ENCODE measurements at places on chromosomes 4 and X. TPM values are rescaled to one million over a fixed set of nuclear protein-coding genes. Genes with fewer than 3 reads are reported as not detected.

The COL4A6 gene
- not detected for total RNA-seq

DNA sequence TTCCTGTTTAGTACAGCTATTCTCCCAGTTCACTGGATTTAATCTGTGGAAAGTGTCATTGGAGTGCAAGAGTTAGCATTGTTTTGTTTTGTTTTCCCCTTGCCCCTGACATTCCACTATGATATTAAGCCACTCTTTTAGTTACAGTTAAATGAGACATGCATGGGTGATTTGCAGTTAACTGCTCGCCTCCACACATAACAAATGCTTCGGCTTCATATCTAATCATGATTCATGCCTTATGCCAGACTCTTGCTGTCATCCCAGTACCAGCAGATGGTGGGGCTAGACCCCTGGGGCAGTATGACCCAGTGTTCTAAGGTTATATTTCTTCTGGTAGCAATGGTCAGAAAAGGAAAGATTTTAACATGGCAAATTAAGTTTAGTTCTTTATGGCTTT lies 80.1 kb downstream of the RAP1GDS1 start:
- no peak for DNase-seq

- no peak for DNase-seq
Measured at GRCh38 chr4:183448436-183448835, 4.0 kb downstream of the CDKN2AIP start.

DNA sequence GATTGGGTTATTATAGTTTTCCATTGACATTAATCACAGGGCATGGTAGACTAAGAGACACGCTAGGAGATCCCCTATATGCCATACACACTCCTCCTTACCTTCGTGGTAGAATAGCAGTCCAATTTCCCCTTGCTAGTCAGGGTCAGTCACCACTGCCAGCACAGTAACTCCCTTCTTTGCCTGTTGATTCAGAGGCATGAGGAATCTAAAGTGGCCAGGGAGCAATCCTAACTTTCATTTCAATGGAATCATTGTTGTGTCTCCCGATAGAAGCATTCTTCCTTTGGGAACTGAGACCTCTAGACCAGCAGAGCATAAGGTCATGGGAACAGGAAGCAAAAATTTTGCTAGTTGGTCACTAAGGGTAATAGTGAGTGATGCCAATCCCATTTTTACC lies 51.1 kb downstream of the COL25A1 start:
- DNase-seq: no peak

DNA sequence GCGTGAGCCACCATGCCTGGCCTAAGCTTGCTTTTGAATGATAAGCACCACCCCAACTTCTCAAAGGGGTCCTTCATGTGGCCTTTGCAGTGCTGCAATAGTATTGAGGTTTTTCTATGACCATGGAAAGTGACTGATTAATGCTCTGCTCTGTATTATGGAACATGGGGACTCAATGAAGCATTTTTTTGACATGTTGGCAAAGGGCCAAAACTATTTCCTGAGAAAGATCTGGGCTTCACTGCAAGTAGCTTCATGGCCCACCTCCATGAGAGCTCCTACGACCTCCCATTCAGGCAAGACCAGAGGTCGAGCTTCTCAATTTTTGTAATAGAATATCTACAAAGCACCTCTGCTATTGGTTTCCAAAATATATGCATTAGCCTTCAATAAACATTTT lies 16.7 kb upstream of the SEPTIN6 start:
- no peak for DNase-seq

- DNase-seq: no peak
Measured at GRCh38 chr4:89957046-89957926, 62.6 kb downstream of the MMRN1 start.

DNA sequence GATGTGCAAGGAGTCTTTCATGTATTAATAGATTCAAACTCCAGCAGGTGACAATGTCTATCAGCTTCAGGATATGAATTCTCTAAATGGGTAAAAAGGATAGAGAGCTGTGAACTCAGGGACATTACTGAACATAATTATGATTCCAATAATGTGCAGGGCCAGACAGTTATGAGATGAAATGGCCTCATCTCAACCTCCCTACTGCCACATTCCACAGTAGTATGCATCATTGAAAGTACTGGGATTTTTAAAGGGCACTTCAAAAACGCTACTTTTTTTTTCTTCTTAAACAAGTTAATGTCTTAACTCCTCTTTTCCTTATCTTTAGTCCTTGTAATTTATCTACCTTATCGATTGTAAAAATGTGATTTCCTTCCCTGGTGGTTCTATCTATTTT lies 202.0 kb downstream of the APBB2 start:
- DNase-seq: no peak

DNA sequence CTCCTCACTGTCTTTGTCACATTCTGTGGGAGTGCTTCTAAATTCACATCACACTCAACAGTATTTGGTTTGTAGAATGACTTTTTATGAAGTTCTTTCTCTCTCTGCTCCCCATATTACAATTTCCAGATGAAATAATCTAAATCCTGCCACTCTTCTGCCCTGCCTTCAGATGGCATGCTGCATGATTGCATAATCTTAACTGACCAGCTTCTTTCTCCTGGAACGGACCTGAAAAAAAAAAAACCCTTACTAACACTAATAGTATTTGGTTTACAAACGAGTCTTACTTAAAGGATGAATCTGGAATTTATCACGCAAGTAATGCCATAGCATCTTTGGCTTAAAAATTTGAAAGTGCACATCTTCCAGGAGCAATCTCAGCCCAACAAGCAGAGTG lies 272.3 kb downstream of the NAF1 start:
- DNase-seq: no peak

GRCh38 chr4:107034091-107034995 lies 1.8 kb downstream of the DKK2 start:
- no peak for DNase-seq

- DNase-seq: no peak
Measured at GRCh38 chrX:23888887-23889501, 18.7 kb downstream of the APOO start.

DNA sequence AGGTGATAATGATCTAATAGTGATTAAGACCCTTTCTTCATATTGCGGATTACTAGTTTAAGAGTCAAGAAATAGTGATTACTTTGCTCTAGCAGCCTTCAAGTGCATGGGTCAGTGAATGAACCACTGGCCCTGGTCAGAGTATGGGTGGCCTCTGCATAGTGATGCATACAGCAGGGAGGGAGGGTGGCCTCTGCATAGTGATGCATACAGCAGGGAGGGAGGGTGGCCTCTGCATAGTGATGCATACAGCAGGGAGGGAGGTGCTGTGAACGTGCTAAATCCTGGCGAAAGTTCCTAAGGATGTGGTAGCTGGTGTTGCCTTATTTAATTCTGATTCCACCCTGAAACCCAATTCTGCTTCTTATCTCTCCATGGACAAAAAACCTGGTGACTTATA lies 246.7 kb upstream of the ARSJ start:
- no peak for DNase-seq

- no peak for DNase-seq
Measured at GRCh38 chr4:102430461-102430910, 70.7 kb upstream of the NFKB1 start.

DNA sequence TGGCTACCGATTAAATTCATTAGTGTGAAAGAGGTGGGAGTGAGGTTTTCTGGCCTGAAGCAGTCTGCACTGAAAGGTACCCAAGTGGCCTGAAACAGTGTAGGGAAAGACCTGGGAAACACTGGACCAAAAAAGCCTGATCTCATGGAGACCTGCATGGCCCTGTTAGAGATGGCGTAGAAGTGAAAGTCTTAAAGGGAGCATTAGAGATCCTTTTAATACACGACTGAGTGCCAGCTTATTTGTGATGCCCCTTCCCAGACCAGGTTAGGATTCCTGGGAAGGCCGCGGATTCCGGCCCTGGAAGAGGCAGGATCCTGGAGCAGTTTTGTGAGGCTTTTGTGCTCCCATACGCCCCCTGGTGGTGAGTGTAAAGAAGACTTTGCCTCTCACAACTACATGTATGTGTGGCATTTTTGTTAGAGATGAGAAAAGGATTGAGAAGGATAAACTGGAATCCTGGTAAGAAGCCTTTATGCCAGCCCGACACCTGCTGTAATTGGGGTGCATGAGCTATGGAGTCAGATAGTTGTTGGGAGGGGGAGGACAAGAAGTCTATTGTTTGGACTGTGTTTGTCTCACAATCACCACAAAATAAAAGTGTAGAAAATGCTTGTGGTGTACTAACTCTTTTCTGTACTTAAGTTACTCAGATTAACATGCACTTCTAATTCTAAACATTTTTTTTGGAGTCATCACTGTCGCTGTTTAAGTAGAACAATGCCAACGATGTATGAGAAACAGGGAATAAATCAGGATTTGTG lies 54.0 kb downstream of the JADE1 start:
- DNase-seq: peak; percentile 74

GRCh38 chrX:103310555-103311398 lies at the start of gene BEX2:
Gene BEX2, minus strand, starts transcription at chrX:103310990. Its CDS starts 1,014 bp downstream, at chrX:103309976.
- peak; percentile 74 for DNase-seq

GRCh38 chr4:1349359-1350168 lies 2.6 kb downstream of the UVSSA start:
- DNase-seq: no peak

- DNase-seq: no peak
Measured at GRCh38 chr4:81607950-81608349, 136.2 kb upstream of the RASGEF1B start.

GRCh38 chr4:80202741-80203553 lies 5.6 kb downstream of the PRDM8 start:
- DNase-seq: peak; percentile 62

Measured in activated naive CD4-positive, alpha-beta T cell treated with anti-CD3 and anti-CD28 coated beads, Interleukin-2, amount 50 U/mL, for 72 hours (primary cell).